ENCODE measurements at places on chromosomes 7 and 10.

GRCh38 chr7:132919771-132920170, 162.1 kb downstream of the CHCHD3 start:
- DNase-seq: no peak

- DNase-seq: no peak
Observed at GRCh38 chr7:53984776-53985175, 557.4 kb upstream of the VSTM2A start.

DNA sequence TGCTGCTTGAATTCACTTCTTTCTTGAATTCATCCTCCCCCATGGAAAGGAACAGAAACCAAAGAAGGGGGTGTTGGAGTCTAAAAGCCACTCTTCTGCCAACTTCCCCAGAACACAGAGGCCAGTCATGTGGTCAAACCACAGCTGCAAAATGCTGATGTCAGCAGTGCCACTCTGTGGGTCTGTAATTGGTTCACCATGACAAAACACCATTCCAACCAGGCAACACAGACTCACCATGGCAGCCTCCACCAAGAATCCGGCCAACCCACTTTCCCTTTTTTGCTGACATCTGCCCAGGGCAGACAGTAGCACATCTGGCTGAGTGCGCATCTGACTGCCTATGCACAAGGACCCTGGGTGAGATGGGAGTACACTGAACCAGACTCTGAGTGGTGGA, 16.8 kb downstream of the OSBPL3 start:
- DNase-seq: no peak

DNA sequence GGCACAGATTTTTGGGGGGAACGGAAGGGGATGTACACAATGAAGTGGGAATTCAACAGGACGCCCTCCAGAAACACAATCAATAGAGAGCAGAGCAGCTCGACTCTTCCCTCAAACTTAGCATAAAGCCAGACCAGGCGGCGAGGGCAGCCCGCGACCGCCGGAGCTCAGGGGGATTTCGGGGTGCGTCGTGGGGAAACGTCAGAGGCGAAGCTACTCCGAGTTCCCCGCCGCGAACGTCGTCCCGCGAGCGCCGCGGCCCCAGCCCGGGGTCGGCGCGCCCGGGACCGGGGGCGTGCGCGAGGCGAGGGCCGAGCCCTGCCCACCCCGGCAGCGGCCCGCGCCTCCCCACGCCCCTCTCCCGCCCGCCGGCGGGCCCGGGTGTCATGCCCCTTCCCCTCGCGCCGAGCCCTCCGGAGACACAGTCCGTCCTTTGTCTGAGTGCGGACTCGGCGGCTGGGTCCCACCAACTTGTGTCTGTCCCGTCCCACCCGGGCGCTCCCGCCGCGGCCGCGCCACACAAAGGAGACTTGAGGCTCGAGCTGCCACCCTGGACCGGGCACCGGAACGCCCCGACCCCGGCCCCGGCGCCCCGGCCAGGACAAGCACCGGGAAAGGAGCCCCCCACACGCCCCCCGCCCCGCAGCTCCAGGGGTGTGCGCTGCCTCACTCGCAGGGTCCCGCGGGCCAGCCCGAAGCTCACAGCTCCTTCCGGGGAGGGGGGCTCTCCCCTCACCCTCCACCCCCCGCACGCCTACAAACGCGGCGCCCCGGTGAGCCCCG, 634 bp downstream of the EZH2 start:
- peak; percentile 21 for DNase-seq

- no peak for DNase-seq
Observed at GRCh38 chr10:84423719-84424118, 95.3 kb downstream of the CCSER2 start.

DNA sequence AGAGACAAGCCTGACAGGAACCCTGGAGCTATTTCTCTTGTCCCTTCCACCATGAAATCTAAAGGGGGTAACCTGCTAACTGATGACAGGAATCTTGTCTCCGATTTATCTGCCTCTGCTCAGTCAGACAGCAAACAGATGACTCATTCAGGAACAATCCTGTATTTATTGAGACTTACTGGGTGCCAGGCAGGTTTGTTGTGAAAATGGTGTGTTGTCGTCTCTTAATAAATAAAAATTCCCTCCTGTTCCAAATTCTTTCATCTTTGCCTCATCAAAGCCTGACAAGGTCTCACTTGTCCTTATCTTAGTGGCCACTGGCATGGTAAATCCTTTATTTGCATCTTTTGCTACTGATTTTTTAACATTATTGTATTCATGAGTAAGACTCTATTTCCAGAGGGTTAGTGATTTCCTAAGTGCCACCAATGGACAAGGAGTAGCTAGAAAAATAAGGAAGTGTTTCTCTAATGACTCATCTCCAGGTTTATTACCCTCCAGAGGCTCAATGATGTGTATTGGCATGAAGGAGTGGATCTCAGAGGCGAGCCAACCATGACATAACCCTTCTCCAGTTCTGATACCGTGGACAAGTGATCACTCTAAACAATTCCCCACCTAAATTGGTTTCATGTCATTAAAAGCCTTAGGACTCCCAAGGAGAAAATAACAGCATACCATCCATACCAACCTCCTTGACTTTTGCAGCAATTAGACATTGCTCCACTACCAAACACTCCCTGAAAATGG, 724.0 kb downstream of the GRID1 start:
- peak; percentile 23 for DNase-seq

- peak; percentile 81 for DNase-seq
Observed at GRCh38 chr7:143408686-143409561, at the start of gene EPHA1. Gene EPHA1 (minus strand): TSS chr7:143408856. CDS start chr7:143408805, 51 bp downstream.

DNA sequence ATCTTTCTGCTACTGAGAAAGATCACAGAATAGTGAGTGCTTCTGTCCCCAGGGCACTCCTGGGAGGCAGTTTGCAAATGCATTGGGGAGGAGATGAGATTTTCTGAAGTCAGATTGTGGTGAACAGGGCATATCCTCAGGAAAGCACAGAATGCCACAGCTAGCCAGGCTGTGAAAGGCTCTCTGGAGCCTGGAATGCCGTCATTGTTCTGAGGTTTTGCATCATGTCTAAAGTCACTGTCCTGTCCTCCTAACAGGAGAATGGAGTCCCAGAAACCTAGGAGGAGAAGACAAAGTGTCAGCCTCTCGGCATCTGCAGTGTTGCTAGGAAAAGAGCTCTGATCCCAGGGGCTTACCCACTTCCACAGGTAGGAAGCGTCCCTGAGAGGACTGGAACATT, 69.2 kb upstream of the IGFBP3 start:
- DNase-seq: no peak

DNA sequence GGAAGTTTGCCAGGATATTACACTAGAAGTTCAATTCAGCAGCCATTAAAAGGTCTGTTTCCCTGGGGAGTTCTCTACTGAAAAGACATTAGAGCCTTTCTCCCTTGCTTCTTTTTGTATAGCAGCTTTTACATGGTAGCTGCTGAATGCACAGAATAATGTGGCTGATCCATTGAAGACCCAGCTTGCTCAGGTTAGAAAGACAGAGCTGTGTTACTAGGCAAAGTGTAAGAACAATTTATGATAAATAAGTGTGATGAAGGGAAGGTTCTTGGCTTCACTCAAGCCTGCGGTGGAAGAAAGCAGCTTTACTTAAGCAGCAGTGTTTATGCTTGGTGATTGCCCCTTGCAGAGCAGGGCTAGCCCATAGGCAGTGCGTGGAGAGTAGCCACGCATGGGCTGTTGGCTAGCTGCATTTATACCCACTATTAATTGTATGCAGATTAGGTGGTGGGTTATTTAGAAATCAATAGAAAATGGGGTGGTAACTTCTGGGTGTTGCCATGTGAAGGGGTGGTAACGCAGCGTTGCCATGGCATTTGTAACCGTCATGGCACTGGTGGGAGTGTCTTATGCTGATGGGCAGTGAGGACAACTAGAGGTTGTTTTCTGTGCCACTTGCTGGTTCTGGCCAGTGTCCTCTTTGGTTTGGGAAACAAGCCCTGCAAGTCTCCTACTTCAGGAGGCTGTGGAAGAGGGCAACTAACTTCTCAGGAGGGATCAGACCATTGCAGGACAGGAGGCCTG, 942.9 kb downstream of the NRG3 start:
- DNase-seq: no peak

- DNase-seq: no peak
Observed at GRCh38 chr10:33031815-33032653, 74.0 kb upstream of the ITGB1 start.

- peak; percentile 14 for DNase-seq
Observed at GRCh38 chr7:106679153-106679931, 18.4 kb upstream of the CCDC71L start.

All from Calu3 (cell line).